RKO (cell line): ENCODE measurements at places on chromosomes 7 and 10.
A peak's percentile ranks its signal among the peaks of the same experiment; 100 is the strongest.

DNA sequence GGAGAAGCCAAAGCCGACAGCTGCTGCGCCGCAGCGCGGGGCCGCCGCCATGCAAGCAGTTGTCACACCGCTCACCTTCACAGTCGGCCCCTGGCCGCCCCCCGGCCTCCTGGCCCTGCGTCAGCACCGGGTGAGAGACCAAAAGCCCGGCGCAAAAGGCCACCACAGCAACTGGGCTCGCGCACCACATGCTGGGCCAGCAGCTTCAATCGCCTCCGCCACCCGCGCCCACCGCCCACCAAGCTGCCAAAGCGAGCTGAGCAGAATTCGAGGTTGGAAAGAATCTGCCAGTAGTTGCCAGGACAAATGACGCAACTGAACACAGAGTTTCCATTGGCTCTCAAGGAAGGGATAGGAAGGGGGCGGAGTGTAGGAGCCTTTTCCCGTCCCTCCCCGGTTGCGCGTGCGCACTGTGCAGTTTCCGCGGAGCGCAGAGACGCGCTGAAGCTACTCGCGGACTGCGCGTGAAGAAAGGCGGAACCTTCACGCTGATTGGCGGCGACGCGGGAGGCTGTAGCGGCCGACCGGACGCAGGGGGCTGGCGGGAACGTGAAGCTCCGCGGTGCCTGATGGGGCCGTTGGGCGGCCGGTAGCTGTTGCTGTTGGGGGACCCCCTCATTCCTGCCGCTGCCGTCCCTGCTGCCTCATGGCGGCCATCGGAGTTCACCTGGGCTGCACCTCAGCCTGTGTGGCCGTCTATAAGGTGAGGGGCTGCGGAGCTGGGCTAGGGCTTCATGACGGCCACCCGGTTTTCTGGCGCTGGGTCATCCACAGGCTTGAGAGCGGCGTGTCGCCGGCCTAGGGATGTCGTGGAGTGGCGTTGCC lies at the start of the genes CDNF, HSPA14 and MSANTD7:
Gene CDNF, minus strand, starts transcription at position 281 of the 825 bp plus-strand sequence. Its CDS starts 91 bp downstream, at position 190.
Gene HSPA14, plus strand, starts transcription at position 550 of the 825 bp plus-strand sequence. Its CDS starts 97 bp downstream, at position 647.
Gene MSANTD7, plus strand, starts transcription at position 550 of the 825 bp plus-strand sequence. CDS start 3,979 bp downstream, outside the sequence.
- peak; percentile 100 for DNase-seq

DNA sequence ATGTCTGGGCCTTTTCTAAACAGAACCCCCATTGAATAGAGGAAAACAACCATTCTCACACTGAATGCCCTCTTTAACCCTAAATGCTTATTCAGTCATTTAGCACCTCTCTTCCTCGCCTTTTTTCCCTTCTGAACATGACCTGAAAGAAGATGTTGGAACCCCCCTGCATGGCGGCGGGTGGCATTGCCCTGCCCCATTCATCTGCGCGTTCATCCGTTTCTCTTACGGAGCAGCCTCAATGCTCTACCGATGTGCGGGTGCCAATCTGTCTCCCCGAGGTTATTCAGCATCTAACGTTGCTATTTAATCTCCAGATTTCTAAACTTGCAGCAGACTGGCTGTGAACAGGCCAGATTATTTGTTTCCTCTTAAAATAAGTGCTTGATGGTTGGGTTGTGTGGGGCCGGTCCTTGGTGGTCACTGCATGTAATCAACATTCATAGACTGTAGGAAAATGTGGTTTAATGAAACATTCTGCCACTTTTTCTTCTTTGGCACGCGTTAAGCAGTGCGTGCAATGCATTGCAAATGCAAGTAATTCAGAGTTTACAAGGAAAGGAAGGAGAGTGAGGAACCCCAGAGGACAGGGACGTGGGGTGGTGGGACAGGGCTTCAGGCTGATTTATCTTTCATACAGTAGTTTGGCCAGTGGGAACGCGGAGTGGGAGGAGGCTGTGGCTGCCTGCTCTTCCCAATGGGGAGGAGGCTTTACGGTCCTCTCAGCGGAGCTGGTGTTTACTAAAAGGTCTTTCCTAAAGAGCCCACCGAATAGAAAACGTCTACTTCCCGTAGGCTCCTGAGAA lies 286.7 kb downstream of the DPP6 start:
- DNase-seq = no peak

DNA sequence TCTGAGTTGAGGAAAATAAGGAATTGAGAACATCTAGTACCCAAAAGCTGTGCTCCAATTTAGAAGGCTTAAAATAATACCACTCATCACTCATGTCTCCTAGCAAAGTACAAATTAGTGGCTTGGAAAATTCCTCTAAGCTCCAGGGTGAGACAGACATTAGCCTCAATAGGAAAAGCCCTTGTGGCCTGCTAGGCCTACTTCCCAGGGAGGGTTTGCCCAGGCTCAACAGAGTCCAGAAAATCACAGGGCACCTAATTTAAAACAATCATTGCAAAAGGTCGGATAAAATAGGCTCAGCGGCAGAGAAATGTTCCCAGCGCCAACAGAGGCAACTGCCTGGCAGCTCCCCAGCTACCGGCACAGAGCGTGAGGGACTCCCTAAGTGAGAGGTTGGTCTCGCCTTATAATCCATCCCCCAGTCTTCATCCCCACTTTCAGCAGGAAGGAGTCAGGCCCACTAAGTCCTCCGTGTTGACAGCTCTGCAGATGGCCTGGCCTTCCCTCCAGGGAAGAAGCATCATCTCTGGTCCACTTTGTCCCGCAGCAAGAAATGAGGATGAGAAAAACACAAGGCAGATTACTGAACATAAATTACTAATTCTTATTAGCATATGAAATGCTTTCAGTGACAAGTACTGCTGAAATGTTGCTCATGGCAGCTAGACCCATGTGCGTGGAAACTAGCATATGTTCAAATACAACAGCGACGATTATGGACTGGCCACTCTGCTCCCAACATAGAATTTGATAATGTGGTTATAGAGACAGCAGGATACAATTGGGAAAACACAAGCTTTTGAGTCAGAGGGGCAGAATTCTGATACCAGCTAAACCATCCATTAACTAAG lies 1177.7 kb upstream of the AUTS2 start:
- DNase-seq = no peak

- no peak for DNase-seq
Observed at GRCh38 chr10:7967035-7967434, 87.5 kb upstream of the GATA3 start.

GRCh38 chr10:17802976-17803375 lies 6.2 kb upstream of the MRC1 start:
- DNase-seq = no peak

DNA sequence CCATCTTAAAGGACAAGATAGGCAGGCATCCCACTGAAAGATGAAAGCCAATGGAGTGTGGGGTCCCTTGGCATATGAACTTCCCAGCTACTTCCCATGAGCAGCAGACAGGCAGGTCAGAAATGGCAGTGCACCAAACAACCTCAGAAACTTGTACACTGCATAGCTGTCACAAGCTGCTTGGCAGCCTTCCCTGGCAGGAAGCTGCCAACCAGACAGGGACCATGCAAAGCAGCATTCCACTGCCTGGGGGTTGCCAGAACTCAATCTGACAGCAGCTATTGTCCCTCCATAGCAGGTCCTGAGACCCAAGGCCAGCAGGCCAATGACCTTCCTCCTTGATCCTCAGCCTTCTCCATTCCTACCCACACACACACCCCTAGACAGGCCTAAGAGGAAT lies 139.5 kb downstream of the PLCE1 start:
- DNase-seq = no peak

GRCh38 chr7:141590666-141591065 lies 39.5 kb downstream of the AGK start:
- no peak for DNase-seq

GRCh38 chr7:90988996-90989765 lies 275.1 kb upstream of the FZD1 start:
- DNase-seq = no peak
